ENCODE measurements at places on chromosomes 6 and 20.

- no peak for DNase-seq
These were observed 3.6 kb upstream of the PTGIS start for GRCh38 chr20:49571553-49571835.

DNA sequence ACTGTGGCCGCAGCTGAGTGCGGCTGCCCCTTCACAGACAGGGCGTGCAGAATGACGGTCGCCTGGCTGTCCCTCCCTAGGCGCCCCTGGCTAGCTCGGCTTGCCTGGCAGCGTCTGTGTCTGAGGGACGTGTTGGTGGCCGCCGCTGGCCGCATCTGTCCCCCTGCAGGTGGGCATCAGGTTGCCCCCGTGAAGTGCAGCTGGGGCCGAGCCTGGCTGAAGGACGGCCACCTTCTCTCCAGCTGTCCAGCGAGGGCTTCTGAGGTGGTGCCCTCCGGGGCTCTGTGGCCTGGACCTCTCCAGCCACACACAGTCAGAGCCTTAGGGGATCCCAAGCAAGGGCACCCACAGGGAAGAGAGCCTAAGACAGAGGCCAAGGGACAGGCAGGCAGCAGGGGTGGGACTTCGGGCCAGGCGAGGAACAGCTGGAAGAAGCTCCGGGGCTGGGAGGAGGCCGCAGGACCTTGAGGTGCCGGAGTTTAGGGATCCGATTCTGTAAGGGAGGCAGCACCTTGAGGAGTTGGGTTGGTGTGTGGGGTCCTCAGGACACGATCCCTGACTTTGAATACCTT lies 89.0 kb upstream of the EPB41L1 start:
- no peak for DNase-seq

DNA sequence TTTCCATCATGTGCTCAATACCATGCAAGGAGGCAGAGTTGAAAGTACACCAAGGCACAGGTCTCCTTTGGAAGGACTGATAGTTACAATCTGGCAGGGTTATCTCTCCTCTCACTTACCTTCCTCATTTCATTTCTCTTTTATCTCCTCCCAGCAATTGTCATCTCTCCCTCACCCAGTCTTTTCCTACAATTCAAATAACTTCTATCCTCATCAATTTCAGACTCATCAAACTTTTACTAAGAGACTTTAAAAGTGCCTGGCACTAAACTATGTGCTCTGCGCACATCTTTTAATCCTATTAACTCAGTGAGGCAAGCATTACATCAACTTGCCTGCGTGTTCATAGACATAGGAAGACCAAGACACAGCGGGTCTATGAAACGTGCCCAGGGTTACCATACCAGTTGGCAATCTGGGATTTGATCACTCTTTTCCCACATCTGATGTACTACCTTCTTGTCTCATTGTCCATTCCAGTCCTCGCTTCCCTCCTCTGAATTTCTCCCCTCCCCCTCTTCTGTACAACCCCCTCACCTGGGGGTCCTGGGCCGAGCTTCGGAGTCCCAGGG lies 1.2 kb downstream of the VARS1 start:
- DNase-seq, result no peak

- peak; percentile 64 for DNase-seq
These were observed 10.1 kb upstream of the NXT1 start for GRCh38 chr20:23340524-23340923.
